ENCODE measurements at places on chromosomes 1 and 21.

- no peak for DNase-seq
Observed at GRCh38 chr1:212686591-212686990, 13.0 kb downstream of the BATF3 start.

DNA sequence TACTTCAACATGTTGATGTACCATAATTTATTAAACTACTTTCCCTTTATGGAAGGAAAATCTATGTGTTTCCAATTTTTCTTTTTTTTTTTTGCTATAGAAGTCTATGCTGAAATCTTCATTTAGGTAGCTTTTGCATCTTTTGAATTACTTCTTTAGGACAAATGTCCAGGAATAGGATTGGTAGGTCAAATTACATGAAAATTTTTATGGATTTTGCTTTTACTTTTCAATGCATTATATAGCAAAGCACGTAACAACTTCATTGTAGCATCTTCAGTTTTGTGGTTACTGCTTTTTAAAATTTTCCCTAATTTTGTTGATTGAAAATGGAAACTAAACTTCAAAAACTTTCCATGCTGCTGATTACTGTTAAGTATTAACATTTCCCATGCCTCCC lies 12.0 kb upstream of the PLA2G2C start:
- no peak for DNase-seq

GRCh38 chr1:150083907-150084306 lies 16.3 kb downstream of the VPS45 start:
- no peak for DNase-seq

- DNase-seq: no peak
Observed at GRCh38 chr1:34290831-34291230, 114.1 kb downstream of the C1orf94 start.

DNA sequence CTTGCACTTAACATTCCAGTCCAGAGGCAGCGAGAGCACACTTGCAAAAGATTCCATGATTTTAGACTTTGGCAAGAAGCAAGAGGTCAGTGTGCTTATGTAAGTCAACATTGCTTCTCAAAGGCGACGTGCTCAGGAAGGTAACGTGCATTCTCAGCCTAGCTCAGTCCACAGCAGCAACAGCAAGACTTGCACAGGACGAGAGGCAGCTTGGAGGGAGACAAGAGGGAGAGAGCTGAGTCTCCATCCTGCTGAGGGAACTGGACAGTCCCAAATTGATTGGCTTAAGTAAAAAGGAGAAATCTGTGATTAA lies 56.5 kb downstream of the PTP4A2 start:
- DNase-seq: no peak

GRCh38 chr1:87325982-87326738 lies 2.5 kb upstream of the LMO4 start:
- DNase-seq: peak; percentile 77

DNA sequence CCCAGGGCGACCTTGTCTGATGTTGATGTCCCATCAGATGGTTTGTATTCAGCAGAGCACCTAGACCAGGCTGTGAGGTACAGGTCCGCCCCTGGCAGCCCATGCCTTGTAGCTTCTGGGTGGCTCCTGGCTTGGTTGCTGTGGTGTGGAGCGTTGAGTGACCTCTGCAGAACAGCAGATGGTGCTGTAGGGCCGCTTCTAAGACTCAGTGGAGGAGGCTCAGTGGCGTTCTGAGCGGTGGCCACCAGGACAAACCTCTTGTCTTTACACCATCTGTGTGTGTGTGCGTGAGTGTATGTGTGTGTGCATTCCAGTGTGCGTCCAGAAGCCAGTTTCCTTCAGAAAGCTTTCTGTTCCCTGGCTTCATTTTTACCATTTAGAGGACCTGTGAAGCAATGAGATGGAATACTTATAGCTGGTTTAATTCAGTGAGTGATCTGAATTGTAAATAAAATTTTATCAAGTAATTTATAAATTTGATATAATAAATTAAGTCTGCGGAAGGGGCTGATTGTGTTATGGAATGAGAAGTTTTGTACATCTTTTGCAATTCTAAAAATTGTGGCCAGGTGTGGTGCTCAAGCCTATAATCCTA lies 66.1 kb downstream of the ADARB1 start:
- peak; percentile 74 for DNase-seq

DNA sequence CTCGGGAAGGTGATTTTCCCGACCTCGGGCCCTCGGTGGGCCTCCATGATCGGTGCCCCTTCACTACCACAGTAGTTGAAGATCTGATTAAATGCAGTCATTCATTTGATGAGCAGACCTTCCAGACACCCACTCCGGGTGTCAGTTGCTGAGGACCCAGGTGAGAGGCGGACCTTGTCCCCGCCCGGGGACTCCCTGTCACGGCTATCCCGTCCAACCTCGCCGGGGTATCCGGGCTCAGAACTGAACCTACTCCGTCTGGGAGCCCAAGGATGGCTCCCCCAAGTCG lies 22.6 kb downstream of the RNU1-3 start:
- peak; percentile 23 for DNase-seq

- no peak for DNase-seq
Observed at GRCh38 chr1:170032531-170033280, 41.8 kb downstream of the KIFAP3 start.

GRCh38 chr1:37458551-37458950 lies 15.8 kb upstream of the ZC3H12A start:
- DNase-seq: peak; percentile 21

DNA sequence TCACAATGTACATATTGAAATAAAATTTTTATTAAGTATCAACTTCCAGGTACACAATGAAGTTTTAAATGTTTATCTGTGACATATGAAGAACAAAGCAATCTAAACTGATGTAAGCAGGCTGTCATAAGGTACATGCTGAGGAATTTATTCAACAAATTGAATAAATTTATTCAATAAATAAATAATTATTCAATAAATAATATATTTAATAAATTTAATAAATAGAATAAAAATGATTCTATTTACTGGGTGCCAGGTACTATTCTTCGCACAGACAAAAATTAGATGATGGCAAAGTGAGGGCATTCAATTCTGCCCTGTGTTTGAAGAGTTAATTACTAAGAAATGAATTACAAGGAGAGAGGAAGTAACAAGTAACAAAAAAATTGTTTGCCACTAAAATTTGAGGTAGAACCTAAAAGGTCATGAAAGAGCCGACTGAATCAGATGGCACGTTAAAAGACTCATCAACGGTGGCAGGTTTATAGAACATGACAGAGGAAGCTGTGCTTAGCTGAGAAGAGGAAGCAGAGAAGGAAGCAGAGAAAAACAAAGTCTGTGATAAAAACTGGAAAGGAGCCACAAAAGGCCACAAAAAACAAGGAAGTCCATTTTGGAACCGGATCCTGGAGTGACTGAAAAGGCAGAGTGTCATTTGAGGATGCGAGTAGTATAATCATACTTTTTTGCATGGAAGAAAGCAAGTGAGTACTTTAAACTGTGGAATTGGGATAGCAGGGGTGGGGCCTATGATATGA lies 2.2 kb upstream of the USP24 start:
- peak; percentile 54 for DNase-seq

All from CD4-positive, alpha-beta T cell treated with Interleukin-12 subunit alpha and Interleukin-12 subunit beta, for 1 hour (primary cell).